ENCODE measurements at places on chromosomes 2 and 18. TPM values are rescaled to one million over a fixed set of nuclear protein-coding genes. Genes with fewer than 3 reads are reported as not detected.

- no peak overlapping the region for H3K4me3 ChIP-seq
- DNase-seq, result no peak
- H3K27me3 ChIP-seq, result no peaks in the 10 kb centered on the region
- no peak overlapping the region for H3K27ac ChIP-seq
Measured at GRCh38 chr2:200624026-200624425, 38.2 kb downstream of the AOX1 start.

DNA sequence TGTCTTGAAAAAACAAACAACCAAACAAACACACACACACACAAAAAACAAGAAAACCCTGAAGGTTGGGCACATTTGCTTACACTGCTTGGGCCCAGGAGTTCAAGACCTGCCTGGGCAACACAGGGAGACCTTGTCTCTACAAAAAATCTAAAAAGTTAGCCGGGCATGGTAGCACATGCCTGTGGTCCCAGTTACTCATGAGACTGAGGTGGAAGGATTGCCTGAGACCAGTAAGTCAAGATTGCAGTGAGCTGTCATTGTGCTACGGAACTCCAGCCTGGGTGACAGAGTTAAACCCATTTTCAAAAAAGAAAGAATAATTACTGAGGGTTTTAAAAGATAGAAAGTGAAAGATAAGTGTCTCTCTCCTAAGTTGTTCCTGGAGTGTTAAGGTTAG is 103.4 kb downstream of the MBD5 start:
- H3K27me3 ChIP-seq, result no peaks in the 10 kb centered on the region
- DNase-seq, result no peak

DNA sequence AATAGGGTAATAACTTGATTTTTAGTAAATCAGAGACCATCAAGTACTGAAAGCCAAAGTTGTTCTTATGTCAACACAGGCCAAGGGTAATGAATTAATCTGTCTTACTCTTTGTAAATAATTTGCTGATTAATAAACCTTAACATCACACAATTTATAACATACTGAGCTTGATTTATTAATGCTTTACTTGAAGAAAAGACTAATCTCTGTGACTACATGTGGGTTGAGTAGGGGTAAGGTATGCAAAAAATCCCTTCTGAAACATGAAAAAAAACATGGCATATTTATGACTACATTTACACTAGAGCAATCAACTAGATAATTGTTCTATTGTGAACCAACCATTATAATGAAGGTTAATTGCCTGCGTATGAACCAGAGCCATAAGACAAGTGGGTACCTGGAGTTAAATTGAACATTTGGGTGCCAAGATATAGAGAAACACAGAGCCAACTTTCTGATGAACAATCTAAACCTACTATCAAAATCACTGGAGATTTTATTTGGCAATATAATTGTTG is 67.7 kb upstream of the GRB14 start:
- H3K27me3 ChIP-seq, result no peaks in the 10 kb centered on the region
- DNase-seq, result no peak
- no peaks in the 10 kb centered on the region for H3K4me1 ChIP-seq

DNA sequence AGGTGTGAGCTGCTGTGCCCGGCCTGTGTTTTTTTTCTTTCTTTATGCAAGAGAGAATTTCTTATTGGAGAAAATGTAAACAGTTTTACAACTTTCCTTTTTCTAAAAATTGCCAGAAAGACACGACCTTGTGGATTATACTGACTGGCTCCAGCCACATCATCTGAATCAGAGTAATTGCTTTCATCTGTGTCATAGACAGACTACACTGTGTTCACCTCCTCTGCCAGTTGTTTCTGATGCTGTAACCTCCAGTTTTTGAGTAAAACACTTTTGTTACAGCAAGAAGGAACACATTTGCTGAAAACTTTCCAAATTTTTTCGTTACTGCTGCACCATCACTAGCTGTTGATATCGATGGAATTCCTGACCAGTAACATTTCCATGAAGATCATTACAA is 43.9 kb upstream of the PLEKHM3 start:
- no peak overlapping the region for H3K27ac ChIP-seq
- H3K36me3 ChIP-seq, result no peaks in the 10 kb centered on the region
- H3K4me1 ChIP-seq, result no peaks in the 10 kb centered on the region
- DNase-seq, result no peak
- no peak overlapping the region for H3K4me3 ChIP-seq

GRCh38 chr2:8142461-8142860 is 539.4 kb upstream of the ID2 start:
- no peak overlapping the region for H3K27ac ChIP-seq
- H3K36me3 ChIP-seq, result no peaks in the 10 kb centered on the region
- H3K4me3 ChIP-seq, result no peak overlapping the region
- no peaks in the 10 kb centered on the region for H3K4me1 ChIP-seq
- no peaks in the 10 kb centered on the region for H3K27me3 ChIP-seq

- no peak for DNase-seq
- no peak overlapping the region for H3K4me3 ChIP-seq
- no peaks in the 10 kb centered on the region for H3K4me1 ChIP-seq
- no peak overlapping the region for H3K27ac ChIP-seq
- H3K36me3 ChIP-seq, result no peaks in the 10 kb centered on the region
- H3K27me3 ChIP-seq, result peaks cover 7% of the 10 kb centered on the region
Measured at GRCh38 chr2:170394641-170395387, 216.9 kb downstream of the MYO3B start.

- H3K4me3 ChIP-seq, result no peak overlapping the region
- peak overlapping the region; percentile 78 for H3K27ac ChIP-seq
- DNase-seq, result peak; percentile 35
- H3K36me3 ChIP-seq, result no peaks in the 10 kb centered on the region
- no peaks in the 10 kb centered on the region for H3K27me3 ChIP-seq
- peaks cover 38% of the 10 kb centered on the region for H3K4me1 ChIP-seq
Measured at GRCh38 chr2:9548506-9548905, 7.1 kb downstream of the ADAM17 start.

GRCh38 chr2:171307560-171307959 is 126.2 kb downstream of the METTL8 start:
- no peak overlapping the region for H3K27ac ChIP-seq
- H3K36me3 ChIP-seq, result no peaks in the 10 kb centered on the region
- no peaks in the 10 kb centered on the region for H3K4me1 ChIP-seq
- no peak for DNase-seq
- H3K27me3 ChIP-seq, result no peaks in the 10 kb centered on the region

DNA sequence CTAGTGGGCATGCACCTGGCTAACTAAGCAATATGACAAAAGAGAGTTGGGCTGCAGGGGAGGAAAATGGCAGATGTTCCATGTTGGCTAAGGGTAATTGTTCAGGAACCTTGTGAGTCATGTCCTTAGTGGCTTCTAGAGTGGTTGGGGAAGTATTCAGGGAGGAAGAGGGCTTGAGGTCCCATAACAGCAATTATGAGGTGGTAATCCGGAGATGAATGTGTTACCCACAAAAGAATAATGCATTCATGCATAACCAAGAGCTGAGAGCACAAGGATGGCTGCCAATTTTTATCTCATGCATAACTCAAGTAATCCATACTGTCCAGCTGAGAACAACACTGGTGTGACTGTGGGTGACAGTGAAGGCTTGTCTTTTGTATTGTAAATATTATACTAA is 42.9 kb downstream of the TMEFF2 start:
- no peak overlapping the region for H3K4me3 ChIP-seq
- no peaks in the 10 kb centered on the region for H3K36me3 ChIP-seq
- no peaks in the 10 kb centered on the region for H3K4me1 ChIP-seq
- DNase-seq, result no peak

DNA sequence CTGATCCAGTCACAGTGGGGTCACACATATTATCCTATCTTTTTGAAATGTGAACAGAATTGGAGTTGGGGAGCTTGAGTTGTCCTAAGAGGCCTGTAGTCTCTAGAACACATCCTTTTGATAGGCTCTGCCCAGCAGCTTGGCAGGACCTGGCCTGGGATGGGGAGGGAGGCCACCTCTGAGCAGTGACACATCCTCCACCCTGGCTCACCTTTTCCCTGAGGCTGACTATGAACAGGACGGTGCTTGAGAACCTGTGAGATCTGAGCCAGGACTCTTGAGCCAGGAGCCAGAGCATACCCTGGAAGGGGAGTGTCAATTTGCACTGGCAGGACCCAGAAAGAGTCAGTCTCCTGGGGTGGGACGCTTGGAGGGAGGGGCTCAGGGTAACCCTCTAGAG is 17.7 kb upstream of the ATP6V1B1 start:
- no peak overlapping the region for H3K4me3 ChIP-seq
- H3K4me1 ChIP-seq, result no peaks in the 10 kb centered on the region
- no peak overlapping the region for H3K27ac ChIP-seq
- H3K27me3 ChIP-seq, result no peaks in the 10 kb centered on the region

- H3K4me1 ChIP-seq, result peaks cover 16% of the 10 kb centered on the region
- no peak overlapping the region for H3K27ac ChIP-seq
- H3K27me3 ChIP-seq, result no peaks in the 10 kb centered on the region
- H3K36me3 ChIP-seq, result peaks cover 7% of the 10 kb centered on the region
Measured at GRCh38 chr2:69998761-69999160, 37.3 kb upstream of the ASPRV1 start.

DNA sequence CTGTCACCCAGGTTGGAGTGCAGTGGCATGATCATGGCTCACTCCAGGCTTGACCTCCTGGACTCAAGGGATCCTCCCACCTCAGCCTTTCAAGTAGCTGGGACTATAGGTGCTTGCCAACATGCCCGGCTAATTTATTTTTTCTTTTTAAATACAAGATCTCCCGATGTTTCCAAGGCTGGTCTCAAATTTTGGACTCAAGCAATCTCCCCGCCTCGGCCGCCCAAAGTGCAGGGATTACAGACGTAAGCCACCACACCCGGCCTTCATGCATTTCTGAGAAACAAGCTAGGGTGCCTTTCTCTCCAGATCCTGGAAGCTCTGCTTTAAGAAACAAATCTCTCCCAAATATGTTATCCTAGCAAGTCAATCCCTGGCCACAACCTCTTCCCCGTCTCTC is 234.1 kb downstream of the FBXO15 start:
- H3K27me3 ChIP-seq, result no peaks in the 10 kb centered on the region
- H3K36me3 ChIP-seq, result no peaks in the 10 kb centered on the region
- no peak overlapping the region for H3K27ac ChIP-seq
- H3K4me1 ChIP-seq, result no peaks in the 10 kb centered on the region
- H3K4me3 ChIP-seq, result no peak overlapping the region

DNA sequence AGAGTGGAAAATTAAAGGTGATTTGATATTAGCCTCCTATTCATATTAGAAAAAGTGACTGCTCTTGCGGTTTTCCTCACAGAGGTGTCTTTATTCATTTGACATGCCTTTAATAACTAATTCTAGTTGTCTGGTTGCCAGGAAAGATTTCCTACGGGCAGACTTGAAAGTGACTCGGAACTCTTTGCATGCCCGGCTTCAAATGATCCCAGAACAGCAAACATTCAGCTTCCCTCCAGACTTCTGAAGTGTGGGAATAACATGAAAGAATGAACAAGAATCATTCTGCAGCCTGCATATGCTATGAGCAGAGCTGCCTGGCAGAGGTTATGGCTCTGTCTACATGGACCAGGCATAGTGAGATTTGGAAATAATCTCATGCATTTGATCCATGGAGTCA is 89.6 kb upstream of the PKDCC start:
- H3K27me3 ChIP-seq, result no peaks in the 10 kb centered on the region
- H3K27ac ChIP-seq, result no peak overlapping the region
- no peak overlapping the region for H3K4me3 ChIP-seq
- peaks cover 10% of the 10 kb centered on the region for H3K4me1 ChIP-seq
- no peak for DNase-seq

DNA sequence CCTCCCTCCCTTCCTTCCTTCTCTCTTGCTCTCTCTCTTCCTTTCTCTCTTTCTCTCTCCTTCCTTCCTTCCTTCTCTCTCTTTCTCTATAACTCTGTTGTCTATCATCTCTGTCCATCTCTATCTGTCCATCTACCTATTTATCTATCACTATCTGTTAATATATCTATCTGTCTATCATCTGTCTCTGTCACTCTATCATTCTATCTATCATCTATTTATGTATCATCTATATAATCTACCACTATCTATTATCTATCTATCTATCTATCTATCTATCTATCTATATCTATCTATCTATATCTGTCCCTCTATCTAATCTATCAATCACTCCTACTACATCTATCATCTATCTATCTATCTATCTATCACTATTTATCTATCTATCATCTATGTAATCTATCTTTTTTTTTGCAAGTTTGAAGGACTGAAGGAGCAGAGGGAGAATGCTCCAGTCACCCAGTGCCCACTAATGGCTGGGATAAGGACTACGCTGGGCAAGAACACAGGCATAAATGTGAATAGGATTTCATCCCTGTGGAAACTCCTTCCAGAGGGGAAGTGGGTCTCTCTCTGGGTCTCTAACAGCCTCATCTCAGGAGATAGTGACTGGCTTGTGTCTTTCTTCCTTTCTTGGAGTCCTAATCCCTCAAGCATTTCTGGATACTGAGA is 427.0 kb downstream of the LPIN1 start:
- H3K27me3 ChIP-seq, result no peaks in the 10 kb centered on the region
- no peak overlapping the region for H3K27ac ChIP-seq
- H3K4me1 ChIP-seq, result peaks cover 36% of the 10 kb centered on the region
- no peak overlapping the region for H3K4me3 ChIP-seq
- H3K36me3 ChIP-seq, result no peaks in the 10 kb centered on the region

- H3K4me1 ChIP-seq, result peaks cover 69% of the 10 kb centered on the region
- no peaks in the 10 kb centered on the region for H3K36me3 ChIP-seq
- DNase-seq, result peak; percentile 89
- H3K4me3 ChIP-seq, result no peak overlapping the region
- H3K27ac ChIP-seq, result peak overlapping the region; percentile 72
Measured at GRCh38 chr2:9782197-9782719, 61.0 kb upstream of the TAF1B start.

DNA sequence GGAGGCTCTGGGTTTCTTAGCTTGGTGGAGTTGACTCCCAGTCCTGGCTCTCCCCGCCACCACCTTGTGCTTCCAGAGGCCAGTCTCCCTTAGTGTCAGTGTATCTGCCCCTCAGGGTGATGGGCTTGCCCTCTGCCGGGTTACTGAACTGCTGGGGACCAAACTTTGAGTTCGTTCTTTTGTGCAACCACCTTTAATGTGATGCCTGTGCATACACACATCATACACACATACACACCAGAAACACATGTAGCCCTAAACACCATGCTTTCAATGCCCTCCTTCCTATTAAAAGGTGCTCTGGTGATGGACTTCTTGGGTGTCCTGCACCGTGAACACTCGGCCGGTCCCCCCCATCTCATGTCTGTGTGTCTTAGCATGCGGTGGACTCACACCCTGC is 315.1 kb upstream of the EPAS1 start:
- H3K27ac ChIP-seq, result no peak overlapping the region
- peaks cover 13% of the 10 kb centered on the region for H3K4me1 ChIP-seq
- no peak for DNase-seq

NHEJ1 gene
- total RNA-seq, result 11.0 TPM

APCDD1 gene
- not detected for total RNA-seq

CLEC4F gene
- 0.39 TPM for total RNA-seq

CIB4 gene
- total RNA-seq, result not detected

ARHGAP28 gene
- total RNA-seq, result not detected

STPG4 gene
- 0.21 TPM for total RNA-seq

GPR45 gene
- not detected for total RNA-seq

NCKAP5 gene
- 0.12 TPM for total RNA-seq

TMEM247 gene
- total RNA-seq, result not detected

RNF125 gene
- total RNA-seq, result 105 TPM

ANKAR gene
- 18.0 TPM for total RNA-seq

SIX3 gene
- 0.39 TPM for total RNA-seq

CARF gene
- total RNA-seq, result 15.7 TPM

ZNF638 gene
- total RNA-seq, result 104 TPM
